ENCODE measurements at places on chromosomes 11 and 22.

DNA sequence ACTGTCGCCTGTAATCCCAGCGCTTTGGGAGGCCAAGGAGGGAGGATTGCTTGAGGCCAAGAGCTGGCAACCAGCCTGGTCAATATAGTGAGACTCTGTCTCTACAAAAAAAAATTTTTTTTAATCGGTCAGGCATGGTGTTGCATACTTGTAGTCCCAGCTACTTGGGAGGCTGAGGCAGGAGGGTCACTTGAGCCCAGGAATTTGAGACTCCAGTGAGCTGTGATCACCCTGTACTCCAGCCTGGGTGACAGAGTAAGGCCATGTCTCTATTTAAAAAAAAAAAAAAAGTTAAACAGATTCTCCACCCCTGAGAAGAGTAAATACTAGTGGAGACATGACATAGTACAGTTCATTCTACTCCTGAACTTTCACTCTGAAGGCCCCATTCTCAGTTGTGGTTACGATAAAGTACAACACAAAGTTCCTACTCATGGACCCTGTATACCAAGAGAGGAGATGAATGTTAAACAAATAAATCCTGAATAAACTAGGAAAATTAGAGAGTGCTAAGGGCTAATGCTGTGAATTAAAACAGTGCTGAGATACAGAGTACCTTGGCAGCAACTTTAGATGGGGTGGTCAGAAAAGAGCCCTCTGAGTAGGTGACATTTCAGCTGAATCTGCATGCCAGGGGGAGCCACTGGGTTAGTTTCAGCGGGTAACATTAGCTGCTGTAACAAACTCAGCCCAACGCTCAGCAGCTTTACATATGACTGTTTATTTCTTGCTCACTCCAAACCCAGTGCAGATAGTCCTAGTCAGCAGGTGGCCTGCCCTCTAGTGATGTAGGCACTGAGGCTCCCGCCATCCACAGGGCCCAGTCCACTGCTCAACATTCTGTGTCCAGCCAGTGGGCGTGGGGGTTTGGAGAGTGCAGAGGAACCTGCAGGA, 75.1 kb downstream of the DBX1 start:
- DNase-seq: no peak

DNA sequence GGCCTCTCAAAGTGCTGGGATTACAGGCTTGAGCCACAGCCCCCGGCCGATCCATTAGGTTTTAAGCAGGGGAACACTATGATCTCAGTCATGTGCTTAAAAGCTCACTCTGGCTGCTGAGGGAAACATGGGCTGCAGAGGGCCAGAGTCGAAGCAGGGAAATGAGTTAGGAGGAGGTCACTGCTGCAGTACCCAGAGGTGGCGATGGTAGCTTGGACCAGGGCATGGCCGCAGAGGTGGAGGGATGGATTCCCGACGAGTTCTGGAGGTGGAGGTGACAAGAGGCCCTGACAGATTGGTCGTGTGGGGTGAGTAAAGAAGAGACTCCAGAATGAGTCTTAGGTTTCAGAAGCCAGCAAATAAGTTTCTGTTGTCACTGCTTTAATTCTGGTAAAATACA, 54.4 kb upstream of the INCENP start:
- no peak for DNase-seq

GRCh38 chr22:35959121-35959800, 69.4 kb downstream of the RBFOX2 start:
- DNase-seq: no peak

DNA sequence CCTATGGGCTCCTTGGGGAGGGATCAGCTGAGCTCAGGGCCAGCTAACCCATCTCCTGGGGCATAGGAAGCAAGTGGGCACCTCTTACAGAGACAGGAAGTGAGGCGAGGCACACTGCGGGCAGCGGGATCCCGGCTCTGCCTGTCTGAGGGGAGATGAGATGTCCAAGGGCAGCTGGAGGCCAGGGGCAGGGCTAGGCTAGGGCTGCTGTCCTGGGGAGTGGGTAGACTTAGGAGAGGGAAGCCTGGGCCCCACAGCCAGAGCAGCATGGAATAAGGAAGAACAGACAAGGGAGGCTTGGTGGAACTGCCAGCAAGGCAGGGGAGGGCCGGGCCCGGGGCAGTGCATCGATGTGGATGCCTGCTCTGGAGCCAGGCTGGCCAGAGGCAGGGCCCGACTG, 76.3 kb downstream of the MORC2 start:
- no peak for DNase-seq

DNA sequence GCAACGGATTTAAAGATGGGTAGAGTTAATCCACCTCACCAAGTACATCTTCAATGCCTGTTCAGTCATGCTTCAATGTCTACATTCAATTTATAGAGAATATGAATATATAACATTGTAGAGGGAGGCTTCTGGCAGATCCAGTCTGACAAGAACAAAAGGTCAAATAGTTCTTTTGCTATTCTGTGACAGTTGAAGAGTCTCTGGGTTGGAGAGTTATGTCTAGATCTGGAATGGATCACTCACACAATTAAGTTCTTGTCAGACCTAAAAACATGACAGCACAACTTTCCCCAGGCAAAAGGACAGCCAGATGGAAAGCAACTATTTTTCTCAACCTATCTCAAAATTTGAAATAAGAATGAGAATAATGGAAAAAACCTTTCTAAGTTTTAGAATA, 15.3 kb upstream of the GAB2 start:
- DNase-seq: no peak

GRCh38 chr22:41556561-41556960, 4.2 kb upstream of the CSDC2 start:
- DNase-seq: no peak

- DNase-seq: no peak
Measured at GRCh38 chr11:33475993-33476392, 218.8 kb downstream of the HIPK3 start.

DNA sequence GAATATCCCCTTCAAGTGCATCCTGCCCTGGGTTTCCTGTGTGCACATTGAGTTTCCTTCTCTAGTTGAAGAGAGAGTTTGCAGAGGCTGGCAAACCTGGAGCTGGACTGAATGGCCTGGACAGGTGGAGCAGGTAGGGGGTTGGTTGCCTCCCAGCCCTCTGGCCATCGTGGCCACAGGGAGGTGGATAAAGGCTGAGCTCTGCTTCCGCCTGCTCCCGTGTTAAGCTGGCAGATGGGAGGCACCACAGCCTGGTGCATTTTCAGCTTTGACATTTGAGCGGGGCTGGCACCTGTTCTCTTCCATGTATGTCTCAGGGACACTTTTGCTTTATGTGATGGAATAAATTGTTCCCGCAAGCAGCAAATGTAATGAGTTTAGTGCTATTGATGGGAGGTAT, 11.1 kb downstream of the MICAL2 start:
- DNase-seq: no peak

GRCh38 chr11:94271885-94272372, 32.5 kb upstream of the IZUMO1R start:
- DNase-seq: no peak

GRCh38 chr22:36326178-36327161, 61.3 kb downstream of the MYH9 start:
- DNase-seq: no peak

DNA sequence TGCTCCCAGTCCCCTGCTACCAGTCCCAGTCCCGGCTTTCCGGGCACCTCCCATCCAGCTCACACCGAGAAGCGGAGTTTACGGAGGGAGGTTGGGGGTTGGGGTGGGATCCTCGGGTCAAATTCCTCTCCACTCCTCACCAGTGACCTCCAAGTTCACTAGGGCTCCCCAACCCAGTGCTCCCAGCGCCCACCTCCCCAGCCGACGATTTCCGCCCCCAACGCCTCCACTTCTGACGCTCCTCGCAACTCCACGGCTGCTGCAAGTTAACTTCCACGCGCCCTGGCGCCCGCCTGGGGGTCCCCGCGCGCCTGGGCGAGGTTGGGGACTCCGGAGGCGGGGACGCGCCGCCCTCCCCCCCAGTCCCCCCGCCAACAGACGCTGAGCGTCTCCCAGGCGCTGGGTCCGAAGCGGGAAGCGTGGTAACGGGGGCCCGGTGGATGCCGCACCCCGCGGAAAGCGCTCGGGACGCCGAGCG, 526 bp downstream of the TPST2 start:
- DNase-seq: no peak

DNA sequence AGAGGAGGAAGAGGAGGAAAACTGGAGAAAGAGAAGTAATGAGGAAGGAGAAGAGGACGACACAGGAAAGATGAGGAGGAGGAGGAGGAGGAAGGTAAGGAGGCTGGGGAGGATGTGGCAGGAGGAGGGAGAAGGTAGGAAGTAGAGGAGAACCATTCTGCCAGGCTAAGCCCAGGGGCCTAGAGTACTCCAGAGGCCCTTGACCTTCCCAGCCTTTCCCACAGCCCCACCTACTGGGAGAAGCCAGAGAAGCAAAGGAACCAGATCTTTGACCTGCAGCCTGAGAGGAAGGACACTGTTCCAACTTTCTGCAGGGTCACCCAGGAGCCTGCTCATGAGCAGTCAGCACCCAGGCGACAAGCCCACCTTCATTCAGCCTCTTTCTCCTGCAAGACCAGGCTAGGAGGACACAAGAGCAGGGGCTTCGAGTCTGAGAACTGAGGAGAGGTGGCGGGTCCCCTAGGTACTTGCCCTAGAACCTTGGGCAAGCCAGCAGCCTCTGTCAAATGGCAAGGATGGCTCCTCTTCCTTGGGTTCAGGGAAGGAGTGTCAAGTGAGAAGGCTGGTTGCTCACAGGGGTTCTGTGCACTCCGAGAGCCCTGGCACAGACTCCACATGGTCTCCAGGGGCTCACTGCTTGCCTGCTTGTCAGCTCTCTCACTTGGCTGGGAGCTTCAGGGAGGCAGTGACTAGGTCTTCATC, 27.9 kb upstream of the OAF start:
- peak; percentile 55 for DNase-seq

DNA sequence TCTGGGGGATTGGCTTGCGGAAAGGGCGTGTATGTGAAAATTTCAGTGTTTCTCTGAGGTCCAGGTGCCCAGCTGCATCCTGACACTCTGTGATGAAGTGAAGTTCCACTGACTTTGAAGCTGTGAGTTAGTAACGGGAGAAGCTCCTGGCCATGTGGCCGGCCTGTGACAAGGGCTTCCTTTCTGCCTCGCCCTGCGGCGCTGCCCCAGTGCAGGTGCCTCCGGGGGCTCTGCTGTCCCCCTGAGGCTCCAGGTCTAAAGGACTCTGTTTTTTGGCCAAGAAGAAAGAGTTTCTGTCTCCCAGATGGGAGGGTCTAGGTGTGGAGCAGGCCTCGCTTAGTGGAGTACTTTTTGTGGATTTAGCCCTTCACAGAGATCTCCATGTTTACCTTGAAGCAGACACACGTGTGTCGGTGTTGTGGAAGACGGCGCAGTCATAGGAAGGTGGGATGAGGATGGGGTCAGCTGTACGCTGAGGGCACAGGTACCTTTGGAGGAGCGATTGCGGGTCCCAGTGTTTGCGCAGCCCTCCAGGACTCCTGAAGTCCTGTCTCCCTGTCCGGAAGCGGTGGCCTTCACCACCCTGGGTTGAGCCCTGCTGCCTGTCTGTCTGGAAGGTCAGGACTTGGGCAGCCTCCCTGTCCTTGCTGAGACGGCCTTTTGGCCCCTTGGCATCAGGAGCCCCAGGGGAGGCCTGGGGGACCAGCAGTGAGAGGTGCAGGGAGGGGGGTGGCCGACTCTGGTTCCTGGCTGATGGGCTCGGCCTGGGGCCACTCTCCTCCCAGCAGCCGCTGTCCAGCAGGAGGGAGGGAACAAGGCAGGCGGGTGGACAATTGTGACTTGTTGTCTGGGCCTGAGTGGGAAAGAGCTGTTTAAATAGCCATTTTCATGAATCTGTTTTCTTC, 1249.3 kb downstream of the BRD1 start:
- peak; percentile 21 for DNase-seq

- no peak for DNase-seq
Measured at GRCh38 chr11:44364596-44364995, 54.7 kb upstream of the ALX4 start.

DNA sequence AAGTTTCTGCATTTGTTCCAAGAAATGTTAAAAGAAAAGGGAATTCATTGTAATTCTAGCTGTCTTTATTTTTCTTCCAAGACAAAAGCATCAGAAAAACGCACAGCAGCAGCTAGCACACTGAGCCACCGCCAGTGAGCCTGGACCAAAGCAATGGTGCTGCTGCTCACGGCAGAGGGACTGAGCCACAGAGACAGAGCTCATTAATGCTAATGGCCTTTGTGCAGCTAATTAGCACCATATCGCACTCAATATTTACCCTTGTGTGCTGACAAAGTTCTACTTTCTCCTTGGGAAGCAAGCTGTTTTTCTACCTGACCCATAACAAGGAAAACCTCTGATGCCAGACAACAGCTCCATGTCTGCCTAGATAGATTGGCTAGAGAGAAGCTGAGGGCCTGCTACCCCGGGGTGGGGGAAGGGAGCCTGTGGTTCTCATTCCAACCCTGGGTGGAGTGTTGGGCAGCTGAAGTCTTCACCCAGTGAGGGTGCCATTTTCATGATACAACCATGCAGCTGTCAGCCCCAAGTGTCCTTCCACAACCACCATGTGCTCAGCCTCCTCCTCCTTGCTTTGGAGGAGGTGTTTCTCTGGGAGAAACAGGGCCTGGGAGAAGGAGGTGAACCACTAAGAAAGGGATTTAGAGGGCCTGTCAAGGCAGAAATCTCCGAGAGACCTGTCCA, 131.1 kb upstream of the NCAM1 start:
- no peak for DNase-seq

GRCh38 chr11:57157624-57158023, 24.1 kb upstream of the LRRC55 start:
- DNase-seq: no peak

- no peak for DNase-seq
Measured at GRCh38 chr11:9899676-9900075, 235.8 kb downstream of the SWAP70 start.

GRCh38 chr11:116272181-116272789, 500.5 kb downstream of the BUD13 start:
- DNase-seq: no peak

- no peak for DNase-seq
Measured at GRCh38 chr11:100849901-100850235, 162.8 kb downstream of the ARHGAP42 start.

DNA sequence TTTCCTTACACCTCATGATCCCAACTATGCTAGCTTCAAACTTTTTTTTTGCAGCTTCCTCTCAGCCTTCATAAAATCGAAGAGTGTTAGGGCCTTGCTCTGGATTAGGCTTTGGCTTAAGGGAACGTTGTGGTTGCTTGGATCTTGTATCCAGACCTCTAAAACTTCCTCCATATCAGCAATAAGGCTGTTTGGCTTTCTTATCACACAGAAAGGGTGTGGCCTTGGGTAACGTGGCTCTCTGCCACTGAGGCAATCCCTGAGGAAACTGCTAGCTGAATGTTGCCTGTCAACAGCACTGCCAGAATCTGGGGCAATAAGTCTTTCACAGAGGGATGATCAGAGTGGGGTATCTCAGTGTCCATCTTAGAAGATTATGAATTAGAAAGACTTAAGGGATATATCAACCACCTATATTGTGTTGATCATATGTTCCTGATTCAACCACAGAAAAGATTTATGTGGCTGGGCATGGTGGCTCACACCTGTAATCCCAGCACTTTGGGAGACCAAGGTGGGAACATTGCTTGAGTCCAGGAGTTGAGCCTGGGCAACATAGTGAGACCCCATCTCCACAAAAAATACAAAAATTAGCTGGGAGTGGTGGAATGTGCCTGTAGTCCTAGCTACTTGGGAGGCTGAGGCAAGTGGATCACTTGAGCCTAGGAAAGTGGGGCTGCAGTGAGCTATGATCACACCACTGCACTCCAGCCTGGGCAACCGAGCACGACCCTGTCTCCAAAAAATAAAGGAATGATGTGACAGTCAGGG, 12.5 kb upstream of the CUL5 start:
- DNase-seq: peak; percentile 16

- no peak for DNase-seq
Measured at GRCh38 chr11:73366265-73366610, 10.0 kb upstream of the RELT start.

GRCh38 chr11:115691030-115691429, 186.8 kb upstream of the CADM1 start:
- DNase-seq: no peak

Measured in ELF-1 (cell line).